Sigmoid colon (tissue), 7 donors: ENCODE measurements at places on chromosomes 11 and 22. TPM values are rescaled to one million over a fixed set of nuclear protein-coding genes. Genes with fewer than 3 reads are reported as not detected.

DNA sequence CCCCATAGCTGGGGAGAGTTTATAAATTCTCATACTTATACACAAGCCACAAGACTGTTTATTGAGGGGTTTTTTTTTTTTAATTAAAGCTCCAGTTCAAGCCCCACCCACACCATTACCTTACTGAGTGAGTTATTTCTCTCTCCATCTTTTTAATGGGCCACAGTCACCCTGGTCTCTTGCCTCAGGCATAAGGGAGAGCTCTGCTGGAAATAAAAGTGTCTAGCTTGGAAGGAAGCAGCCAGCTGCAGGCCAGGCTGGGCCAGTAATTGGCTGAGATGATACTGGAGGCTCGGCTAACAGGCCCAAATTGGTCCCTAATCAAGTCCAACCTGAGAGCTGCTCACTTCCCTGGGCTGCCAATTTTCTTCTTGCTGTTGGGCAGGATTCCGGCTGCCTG is 174.1 kb downstream of the INSC start:
- no peak for DNase-seq

- no peak for DNase-seq
Observed at GRCh38 chr11:116442238-116442752, 330.5 kb downstream of the BUD13 start.

GRCh38 chr11:31127290-31127689 is 242.2 kb downstream of the DCDC1 start:
- no peak for DNase-seq

- no peak for DNase-seq
Observed at GRCh38 chr22:30903876-30904460, 64.6 kb downstream of the MORC2 start.

- no peak for DNase-seq
Observed at GRCh38 chr22:40196628-40197360, 19.1 kb downstream of the TNRC6B start.

GRCh38 chr11:55497068-55497467 is 57.2 kb upstream of the OR4C15 start:
- DNase-seq: peak; percentile 50

GRCh38 chr11:9211322-9211721 is 53.8 kb downstream of the DENND5A start:
- no peak for DNase-seq

- DNase-seq: no peak
Observed at GRCh38 chr11:12439615-12440014, 62.2 kb downstream of the PARVA start.

The INPP5J gene
- polyA plus RNA-seq: 11.4 TPM
